ENCODE measurements at places on chromosomes 16 and 17.

GRCh38 chr16:85912211-85912974 is 13.4 kb downstream of the IRF8 start:
- no peak overlapping the region for H3K27ac ChIP-seq
- H3K36me3 ChIP-seq, result no peaks in the 10 kb centered on the region
- no peak overlapping the region for H3K4me3 ChIP-seq

GRCh38 chr17:29585080-29585751 is 4.2 kb downstream of the GIT1 start:
- peak overlapping the region; percentile 23 for H3K4me3 ChIP-seq
- peak overlapping the region; percentile 30 for H3K27ac ChIP-seq
- peaks cover 25% of the 10 kb centered on the region for H3K36me3 ChIP-seq
- H3K27me3 ChIP-seq, result no peaks in the 10 kb centered on the region

GRCh38 chr17:30253312-30253711 is 17.8 kb upstream of the SLC6A4 start:
- no peaks in the 10 kb centered on the region for H3K36me3 ChIP-seq
- no peak overlapping the region for H3K27ac ChIP-seq
- no peaks in the 10 kb centered on the region for H3K4me1 ChIP-seq
- H3K27me3 ChIP-seq, result no peaks in the 10 kb centered on the region
- DNase-seq, result no peak

GRCh38 chr17:77191244-77191643 is 50.5 kb downstream of the SEC14L1 start:
- H3K27me3 ChIP-seq, result no peaks in the 10 kb centered on the region
- no peak overlapping the region for H3K27ac ChIP-seq
- no peak for DNase-seq
- no peak overlapping the region for H3K4me3 ChIP-seq

DNA sequence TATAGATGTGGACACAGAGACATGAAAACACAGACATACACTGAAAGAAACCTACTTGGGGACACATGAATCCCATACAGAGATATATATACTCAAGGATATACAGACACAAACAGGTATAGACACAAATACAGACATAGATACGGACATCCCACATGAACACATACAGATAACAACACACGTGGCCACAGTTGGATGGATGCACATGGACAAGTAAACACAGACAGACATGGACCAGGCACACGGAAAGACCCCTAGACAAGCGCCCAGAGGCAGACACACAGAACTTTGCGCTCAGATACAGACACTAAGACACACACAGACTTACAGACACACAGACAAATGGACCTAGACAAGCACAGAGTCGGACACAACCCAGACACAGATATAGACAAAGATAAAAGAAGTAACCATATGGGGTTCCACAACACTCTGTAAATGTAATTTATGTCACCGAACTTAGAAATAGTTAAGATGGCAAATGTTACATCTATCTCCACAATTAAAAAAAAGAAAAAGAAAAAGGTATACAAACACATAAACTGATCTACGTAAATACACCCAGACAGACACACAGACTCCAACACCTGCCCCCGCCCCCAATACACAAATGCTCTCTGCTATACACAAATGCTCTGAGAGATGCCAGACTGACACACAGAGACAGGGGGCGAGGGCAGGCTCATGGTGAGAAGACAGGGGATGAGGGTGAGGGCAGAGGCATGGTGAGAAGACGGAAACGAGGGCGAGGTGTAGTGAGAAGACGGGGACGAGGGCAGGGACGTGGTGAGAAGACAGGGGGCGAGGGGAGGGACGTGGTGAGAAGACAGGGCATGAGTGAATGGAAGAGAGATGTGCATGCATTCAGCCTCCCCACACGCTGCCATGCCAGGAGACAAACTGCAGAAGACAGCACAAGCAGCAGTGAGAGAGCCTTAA is 118.3 kb downstream of the SMG6 start:
- no peak overlapping the region for H3K4me3 ChIP-seq
- peaks cover 74% of the 10 kb centered on the region for H3K36me3 ChIP-seq
- DNase-seq, result no peak
- no peaks in the 10 kb centered on the region for H3K27me3 ChIP-seq
- H3K4me1 ChIP-seq, result no peaks in the 10 kb centered on the region

GRCh38 chr16:10940501-10941079 is 1.7 kb downstream of the DEXI start:
- H3K4me1 ChIP-seq, result peaks cover 71% of the 10 kb centered on the region
- no peak for DNase-seq
- peaks cover 5% of the 10 kb centered on the region for H3K36me3 ChIP-seq
- peak overlapping the region; percentile 78 for H3K27ac ChIP-seq
- H3K4me3 ChIP-seq, result peak overlapping the region; percentile 68

GRCh38 chr16:89700100-89700648 is 1.3 kb downstream of the SPATA2L start:
- DNase-seq, result peak; percentile 99
- peak overlapping the region; percentile 73 for H3K27ac ChIP-seq
- H3K4me1 ChIP-seq, result peaks cover 28% of the 10 kb centered on the region
- peak overlapping the region; percentile 41 for H3K4me3 ChIP-seq

DNA sequence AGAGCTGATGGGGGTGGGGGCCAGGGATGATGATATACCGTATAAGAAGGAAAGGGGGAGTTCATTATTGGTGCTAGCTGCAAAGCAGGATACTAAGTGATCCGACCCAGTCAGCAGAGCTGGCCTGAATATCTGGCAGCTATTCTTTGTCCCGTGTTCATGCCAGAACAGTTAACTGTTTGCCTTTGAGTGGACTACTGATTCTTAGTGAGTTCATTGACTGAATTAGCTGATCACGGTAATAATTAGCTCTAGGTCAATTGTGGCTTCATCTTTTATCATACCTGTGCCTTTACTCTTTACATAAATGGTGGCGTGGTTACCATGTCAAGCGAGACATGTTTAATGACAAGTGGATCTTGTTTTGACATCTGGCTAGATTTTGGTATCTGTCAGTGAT is 5.3 kb downstream of the KPNB1 start:
- peaks cover 64% of the 10 kb centered on the region for H3K36me3 ChIP-seq
- H3K4me3 ChIP-seq, result no peak overlapping the region
- DNase-seq, result no peak
- peaks cover 33% of the 10 kb centered on the region for H3K4me1 ChIP-seq
- H3K27ac ChIP-seq, result no peak overlapping the region

DNA sequence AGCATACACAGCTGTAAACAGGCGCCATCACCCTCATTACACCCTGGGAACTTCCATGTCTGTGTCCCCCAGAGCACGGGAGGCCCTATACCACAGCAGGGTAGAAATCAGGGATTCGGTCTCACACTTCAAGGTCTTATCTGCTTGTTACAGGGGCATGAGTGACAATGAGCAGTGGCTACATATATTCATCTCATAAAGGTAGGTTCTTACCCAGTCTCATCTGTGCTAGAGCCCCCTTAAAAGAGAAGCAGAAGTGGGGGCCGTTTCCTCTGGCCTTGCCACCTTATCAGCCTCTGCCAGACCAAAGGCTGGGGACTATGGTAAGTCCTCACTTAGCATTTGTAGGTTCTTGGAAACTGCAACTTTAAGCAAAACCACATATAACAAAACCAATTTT is 46.5 kb downstream of the IRX5 start:
- no peak overlapping the region for H3K4me3 ChIP-seq
- no peak overlapping the region for H3K27ac ChIP-seq

- H3K4me1 ChIP-seq, result peaks cover 38% of the 10 kb centered on the region
- H3K4me3 ChIP-seq, result no peak overlapping the region
- no peaks in the 10 kb centered on the region for H3K36me3 ChIP-seq
- no peak overlapping the region for H3K27ac ChIP-seq
- no peaks in the 10 kb centered on the region for H3K27me3 ChIP-seq
- no peak for DNase-seq
Observed at GRCh38 chr16:10950393-10950792, 6.0 kb downstream of the CLEC16A start.

GRCh38 chr16:4474192-4474961 is at the start of gene NMRAL1:
TSS of gene NMRAL1 (minus strand) at chr16:4474625. CDS start at chr16:4474132, 493 bp downstream.
- DNase-seq, result peak; percentile 91
- peaks cover under 1% of the 10 kb centered on the region for H3K36me3 ChIP-seq
- H3K27me3 ChIP-seq, result no peaks in the 10 kb centered on the region
- peak within 1 kb of the TSS; percentile 92 for H3K27ac ChIP-seq
- peaks cover 23% of the 10 kb centered on the region for H3K4me1 ChIP-seq

GRCh38 chr17:20313306-20313705 is 154.0 kb downstream of the LGALS9B start:
- no peaks in the 10 kb centered on the region for H3K4me1 ChIP-seq
- no peaks in the 10 kb centered on the region for H3K27me3 ChIP-seq
- no peak overlapping the region for H3K27ac ChIP-seq
- H3K4me3 ChIP-seq, result no peak overlapping the region
- DNase-seq, result no peak
- no peaks in the 10 kb centered on the region for H3K36me3 ChIP-seq

DNA sequence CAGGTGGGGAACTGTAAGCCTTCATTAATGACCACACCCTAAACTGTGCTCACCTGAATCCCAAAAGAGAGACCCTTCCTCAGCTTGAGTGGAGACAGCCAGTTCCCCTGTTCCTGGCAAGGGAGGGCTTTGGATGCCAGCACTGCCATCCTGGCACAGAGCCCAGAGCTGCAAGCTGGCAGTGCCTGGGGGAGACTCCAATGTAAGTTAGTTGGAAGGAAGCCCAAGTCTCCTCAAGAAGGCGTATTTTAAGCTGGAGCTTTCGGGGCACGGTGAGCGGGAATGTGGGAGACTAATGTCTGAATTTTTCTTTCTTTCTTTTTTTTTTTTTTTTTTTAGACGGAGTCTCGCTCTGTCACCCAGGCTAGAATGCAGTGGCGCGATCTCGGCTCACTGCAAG is 4.7 kb downstream of the CDC42EP4 start:
- H3K36me3 ChIP-seq, result no peaks in the 10 kb centered on the region
- no peak for DNase-seq
- H3K4me3 ChIP-seq, result no peak overlapping the region
- no peak overlapping the region for H3K27ac ChIP-seq

DNA sequence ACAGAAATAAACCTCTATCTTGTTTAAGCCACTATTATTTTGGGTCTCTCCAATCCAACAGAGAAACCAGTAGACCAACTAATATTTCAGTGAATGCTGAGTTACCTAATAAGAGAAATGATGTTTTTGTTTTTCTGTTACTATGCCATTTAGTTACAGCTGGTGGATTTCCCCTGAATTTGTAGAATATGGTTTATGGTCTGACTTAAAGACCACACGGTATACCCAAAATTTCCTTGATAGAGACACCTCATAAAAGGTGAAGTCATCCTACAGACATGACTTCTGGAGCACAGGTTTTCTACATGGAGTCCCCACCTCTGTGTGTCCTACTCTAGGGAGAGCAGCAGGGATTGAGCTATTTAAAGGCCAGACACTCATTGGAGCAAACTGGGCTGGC is 13.3 kb downstream of the PIK3R5 start:
- H3K4me1 ChIP-seq, result peaks cover 75% of the 10 kb centered on the region
- H3K27ac ChIP-seq, result peak overlapping the region; percentile 22

- no peaks in the 10 kb centered on the region for H3K36me3 ChIP-seq
- H3K4me1 ChIP-seq, result peaks cover under 1% of the 10 kb centered on the region
- no peak for DNase-seq
- no peak overlapping the region for H3K4me3 ChIP-seq
- no peak overlapping the region for H3K27ac ChIP-seq
- no peaks in the 10 kb centered on the region for H3K27me3 ChIP-seq
Observed at GRCh38 chr17:19883537-19884215, 15.9 kb upstream of the ULK2 start.

- no peaks in the 10 kb centered on the region for H3K27me3 ChIP-seq
- peaks cover 13% of the 10 kb centered on the region for H3K4me1 ChIP-seq
- H3K36me3 ChIP-seq, result no peaks in the 10 kb centered on the region
- H3K27ac ChIP-seq, result no peak overlapping the region
- DNase-seq, result peak; percentile 50
- peak overlapping the region; percentile 29 for H3K4me3 ChIP-seq
Observed at GRCh38 chr17:82978765-82979349, 100.6 kb upstream of the METRNL start.
